Stimulated activated CD8-positive, alpha-beta memory T cell treated with anti-CD3 and anti-CD28 coated beads, Interleukin-7, amount 100 ng/mL, for 48 hours (primary cell): ENCODE measurements at places on chromosomes 6 and 20.

DNA sequence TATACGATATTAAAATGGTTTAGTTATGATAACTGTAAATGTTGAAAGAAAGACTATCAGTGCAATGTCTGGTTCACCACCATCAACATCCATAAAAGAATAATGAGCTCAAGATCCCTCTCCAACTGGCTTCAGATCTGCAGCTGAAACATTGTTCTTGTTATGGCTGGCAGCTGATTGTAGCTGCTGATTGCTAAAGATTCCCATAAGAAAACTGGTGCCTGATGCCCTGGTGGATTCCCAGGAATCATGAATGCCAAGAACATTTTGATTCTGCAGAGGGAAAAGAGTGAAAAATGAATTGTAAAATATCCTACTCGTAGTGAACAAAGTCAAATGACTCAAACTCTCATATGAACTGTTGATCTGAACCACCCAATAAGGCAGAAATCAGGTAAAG lies 1160.2 kb downstream of the EPHA7 start:
- no peak for DNase-seq

DNA sequence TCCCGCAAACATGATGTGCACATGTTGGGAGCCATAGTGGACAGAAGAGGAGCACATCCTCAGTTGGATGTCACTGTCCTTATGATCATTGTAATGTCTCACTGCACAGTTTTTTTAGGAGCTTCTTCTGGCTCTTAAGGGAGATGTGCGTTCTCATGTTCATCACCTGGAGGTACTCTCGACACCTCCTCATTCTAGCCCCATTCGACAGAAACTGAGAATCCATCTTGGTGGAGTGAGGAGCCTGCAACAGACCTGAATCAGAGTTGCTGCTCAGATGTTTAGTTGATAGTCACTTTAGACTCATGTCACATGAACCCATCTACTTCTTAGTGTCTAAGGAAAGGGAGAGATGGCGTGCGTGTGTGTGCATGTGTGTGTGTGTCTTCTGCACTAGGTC lies 2.3 kb upstream of the BMP6 start:
- no peak for DNase-seq

- DNase-seq, result no peak
These were observed 511.3 kb downstream of the PHF3 start for GRCh38 chr6:64146876-64147275.

GRCh38 chr6:11681357-11681756 lies 97.2 kb downstream of the ADTRP start:
- no peak for DNase-seq

DNA sequence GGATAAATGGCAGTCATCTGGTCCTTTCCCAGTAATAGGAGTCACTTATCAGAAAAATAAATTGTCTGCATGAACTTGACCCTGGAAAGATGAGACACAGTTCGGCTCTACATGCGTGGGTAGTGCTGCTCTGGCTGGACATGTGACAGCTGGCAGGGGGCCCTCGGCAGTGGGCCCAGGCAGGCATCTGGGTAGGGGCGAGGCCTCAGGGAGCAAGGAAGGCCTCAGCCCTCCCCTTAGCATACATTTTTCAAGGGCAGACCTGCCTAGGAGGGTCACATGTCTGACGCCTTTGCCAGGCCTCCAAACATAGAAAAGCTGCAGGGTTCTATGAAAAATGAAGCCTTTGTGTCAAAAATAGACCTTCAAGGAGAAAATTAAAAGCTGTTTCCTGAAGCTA lies 12.8 kb upstream of the ILRUN start:
- DNase-seq, result no peak

DNA sequence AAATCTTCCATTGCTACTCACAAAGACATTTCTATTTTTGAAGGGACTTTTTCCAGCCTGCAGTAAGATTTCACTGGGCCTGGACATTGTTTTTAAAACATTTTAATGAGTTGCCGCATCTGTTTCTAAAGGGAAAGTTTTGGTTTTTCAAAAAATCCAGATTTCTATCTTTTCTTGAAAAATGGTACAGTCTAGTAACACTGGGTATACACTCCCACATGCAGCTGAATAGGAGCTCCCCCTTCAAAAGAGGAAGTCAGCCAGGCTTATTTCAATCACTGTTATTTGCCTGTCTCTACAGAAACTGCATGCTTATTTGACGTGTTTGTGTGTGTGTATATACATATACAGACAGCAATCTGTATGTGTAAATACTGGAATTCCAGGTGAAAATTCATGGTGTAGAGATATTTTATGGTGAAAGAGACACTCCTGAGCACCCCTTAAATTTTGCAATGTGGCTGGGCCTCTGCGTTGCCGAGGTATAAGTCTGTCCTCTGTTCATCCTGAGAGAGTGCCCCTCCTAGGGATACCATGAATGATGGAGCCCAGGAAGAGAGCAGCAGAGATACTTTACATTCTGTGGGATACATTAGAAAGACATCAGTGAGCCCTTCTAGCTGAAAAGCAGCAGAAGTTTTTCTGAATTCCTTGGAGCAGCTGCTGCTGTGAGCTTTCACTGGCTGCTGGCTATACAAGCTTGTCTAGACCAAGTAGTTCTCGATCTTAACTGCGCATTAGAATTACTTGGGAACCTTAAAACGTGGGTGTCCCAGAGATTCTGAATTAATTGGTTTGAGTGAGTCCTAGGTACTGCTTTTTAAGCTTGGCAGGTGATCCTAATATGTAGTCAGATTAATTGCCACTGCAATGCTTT lies 12.0 kb upstream of the ABRACL start:
- no peak for DNase-seq

DNA sequence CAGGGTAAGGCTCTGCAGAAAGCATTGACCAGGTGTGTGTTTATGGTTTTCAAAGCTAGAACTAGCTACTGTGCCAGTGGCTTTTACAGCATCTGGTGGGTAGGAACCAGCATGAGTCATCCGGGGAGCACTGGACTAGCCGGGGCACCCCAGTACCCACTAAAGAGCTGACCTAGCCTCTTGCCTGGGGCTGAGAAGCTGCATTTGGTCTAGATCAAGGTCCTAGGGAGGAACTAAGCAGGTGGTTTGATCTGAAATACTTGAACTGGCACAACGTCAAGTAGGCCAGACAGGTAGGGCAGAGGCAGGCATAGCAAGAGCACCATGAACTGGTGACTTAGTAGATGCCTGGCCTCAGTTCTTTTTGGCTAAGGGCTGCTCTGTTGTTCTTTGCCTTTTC lies 109.8 kb upstream of the PTPRK start:
- no peak for DNase-seq

DNA sequence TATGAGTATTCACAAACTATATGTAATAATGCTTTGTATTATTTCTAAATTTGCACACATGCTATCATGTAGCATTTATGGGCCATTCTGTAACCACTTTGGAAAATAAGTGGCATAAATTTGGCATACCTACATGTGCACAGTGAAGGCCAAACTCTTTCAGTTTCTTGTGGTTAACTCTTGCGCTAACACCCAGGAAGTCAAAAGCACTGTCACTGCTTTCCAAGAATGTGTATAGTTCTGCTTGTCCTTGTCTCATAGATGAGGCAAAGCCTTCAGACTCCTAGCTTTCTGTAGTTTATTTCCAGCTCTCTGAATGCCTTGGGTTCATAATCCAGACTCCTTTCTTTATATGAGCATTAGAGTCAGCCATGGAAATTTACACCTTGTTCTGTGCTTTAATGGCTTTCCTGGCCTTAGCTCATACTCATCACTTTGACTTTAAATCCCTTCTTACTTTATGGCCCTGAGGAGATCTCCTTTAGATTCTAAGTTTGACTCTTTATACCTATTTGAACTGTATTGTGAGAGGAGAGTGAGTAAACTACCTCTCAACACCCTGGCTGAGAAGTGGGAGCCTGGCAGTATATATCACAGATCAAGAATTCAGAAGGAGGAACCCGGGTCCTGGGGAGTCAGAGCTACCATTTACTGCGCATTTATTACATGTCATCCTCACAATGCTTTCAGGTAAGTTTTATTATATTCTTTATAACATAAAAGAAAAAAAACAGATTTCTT lies 949 bp upstream of the SLC17A3 start:
- no peak for DNase-seq

DNA sequence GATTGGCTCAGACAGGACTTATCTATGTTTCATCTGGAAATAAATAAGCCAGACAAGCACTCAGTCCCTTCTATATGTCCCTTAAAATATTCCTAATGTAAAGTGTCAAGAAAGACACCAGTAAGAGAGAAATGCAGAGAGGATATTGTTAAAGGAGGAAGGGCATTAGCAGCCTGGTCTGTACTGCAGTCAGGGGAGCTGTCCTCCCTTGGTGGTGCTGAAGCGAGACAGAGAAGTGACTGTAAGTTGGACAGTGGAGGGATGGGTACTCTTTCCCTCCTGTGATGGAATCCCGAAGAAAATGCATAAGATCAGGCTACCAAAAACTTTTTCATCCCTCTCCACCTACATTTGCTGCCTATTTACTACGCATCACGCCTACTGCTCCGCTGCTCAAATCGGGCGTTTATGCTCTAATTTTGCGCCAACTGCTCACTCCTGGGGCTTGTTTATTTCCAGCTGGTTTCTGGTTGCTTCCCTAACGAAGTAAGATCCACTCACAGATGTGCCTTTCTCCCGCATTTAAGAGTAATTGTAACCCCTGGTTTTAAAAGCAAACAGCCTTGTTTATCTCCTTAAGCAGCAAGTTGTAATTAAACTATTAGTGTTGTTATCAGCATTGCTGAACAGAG lies 35.2 kb downstream of the PHACTR1 start:
- no peak for DNase-seq

DNA sequence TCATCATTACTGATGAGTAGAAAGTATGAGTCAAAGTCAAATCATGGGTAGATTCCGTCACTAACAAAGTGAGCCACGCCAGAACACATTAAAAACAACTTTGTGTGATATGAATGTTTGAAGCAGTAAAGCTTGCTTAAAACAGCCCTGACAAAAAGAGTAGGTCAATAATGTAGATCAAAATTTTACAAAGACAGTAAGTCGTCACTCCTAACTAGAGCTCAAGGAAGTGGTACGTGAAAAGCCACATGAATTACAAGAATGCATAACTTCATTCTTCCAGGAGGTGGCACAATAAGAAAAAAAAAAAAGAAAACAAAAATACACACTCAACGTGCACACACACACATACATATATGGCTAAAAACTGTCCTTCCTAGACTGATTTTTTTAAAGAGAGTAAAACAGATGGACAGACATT lies 69.9 kb downstream of the HACE1 start:
- no peak for DNase-seq

DNA sequence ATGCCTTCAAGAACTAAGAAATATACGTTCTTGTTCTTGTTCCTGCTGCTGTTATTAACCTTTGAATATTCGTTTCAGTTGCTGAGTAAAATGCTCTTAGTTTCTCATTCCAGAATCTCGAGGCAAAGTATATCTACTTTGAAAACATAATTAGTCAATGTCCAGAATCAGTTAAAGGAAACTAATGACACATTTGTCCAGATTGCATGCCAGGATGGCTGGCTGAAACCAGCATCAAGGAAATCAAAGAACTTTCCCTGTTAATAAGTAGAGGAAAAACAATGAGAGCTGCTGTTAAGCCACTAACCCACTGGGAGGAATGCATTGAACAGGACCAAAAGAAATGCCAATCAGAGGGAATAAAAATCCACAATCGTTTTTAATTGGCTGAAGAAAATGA lies 196.9 kb downstream of the ALDH8A1 start:
- DNase-seq, result no peak

- no peak for DNase-seq
These were observed 462.9 kb upstream of the MARCKS start for GRCh38 chr6:113394216-113394615.

DNA sequence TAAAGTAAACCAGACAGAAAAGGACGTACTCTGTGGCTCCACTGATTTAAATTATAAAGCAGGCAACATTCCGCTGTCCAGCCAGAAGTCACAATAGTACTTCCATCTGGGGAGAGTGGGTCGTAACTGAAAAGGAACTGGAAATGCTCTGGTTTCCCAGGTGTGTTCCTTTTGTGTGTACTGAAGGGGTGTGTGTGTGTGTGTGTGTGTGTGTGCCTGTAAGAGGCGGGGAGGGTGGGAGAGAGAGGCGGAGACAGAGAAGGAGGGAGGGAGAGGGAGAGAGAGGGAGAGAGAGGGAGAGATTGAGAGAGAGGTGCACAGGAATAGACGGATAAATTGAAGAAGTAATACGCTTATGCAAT lies 178.4 kb upstream of the ZNF184 start:
- DNase-seq, result no peak

GRCh38 chr6:83215131-83216047 lies 22.2 kb downstream of the RWDD2A start:
- no peak for DNase-seq

DNA sequence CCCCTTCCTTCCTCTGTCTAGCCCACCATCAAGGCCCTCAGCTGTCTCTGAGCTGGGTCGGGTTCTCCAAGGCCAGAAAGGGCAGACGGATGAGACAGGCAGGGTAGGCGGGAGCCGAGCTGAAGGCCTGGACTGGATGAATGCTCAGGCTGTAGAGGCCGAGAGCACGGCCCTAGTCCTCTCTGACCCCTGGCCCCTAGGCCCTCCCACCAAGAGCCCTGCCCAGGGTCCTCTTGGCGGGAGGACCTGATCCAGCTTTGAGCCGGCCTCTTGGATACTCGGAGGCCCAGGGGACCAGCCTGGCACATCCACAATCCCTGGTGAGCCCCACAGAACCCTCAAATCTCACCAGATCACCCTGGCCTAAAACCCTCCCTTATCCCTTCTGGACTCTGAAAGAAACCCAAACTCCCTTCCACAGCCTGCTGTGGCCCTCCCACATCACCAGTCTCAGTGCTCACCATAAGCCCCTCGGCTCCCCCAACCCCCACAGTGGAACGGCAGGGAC lies 8.2 kb downstream of the ADISSP start:
- DNase-seq, result no peak

GRCh38 chr6:126388104-126388598 lies 48.2 kb downstream of the CENPW start:
- DNase-seq, result no peak

DNA sequence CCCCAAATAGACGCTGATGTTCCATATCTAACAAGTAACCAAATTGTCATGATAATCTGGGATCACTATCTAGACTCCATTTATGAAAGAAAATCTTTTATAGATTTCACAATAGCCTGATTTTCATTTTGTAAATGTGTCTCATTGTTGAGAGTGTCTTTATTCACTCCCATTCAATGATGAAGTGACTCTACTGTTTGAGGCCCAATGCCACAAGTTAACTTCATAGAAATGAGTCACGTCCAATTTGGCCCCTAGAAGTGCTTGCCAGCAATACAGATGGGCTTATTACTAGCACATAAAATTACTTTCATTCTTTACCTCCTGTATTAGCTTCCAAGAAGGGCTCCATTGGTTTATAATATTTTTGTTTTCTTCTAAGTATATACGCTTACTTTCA lies 6.3 kb downstream of the IPCEF1 start:
- DNase-seq, result no peak

GRCh38 chr6:138609801-138610430 lies 110.6 kb upstream of the NHSL1 start:
- no peak for DNase-seq

- no peak for DNase-seq
These were observed 179.1 kb upstream of the EYA4 start for GRCh38 chr6:133062077-133062476.

- no peak for DNase-seq
These were observed 81.9 kb downstream of the GJA10 start for GRCh38 chr6:89975991-89976693.

- DNase-seq, result no peak
These were observed 83.9 kb upstream of the GPR6 start for GRCh38 chr6:109894181-109894580.
